ENCODE measurements at places on chromosomes 7 and 10.
A peak's percentile ranks its signal among the peaks of the same experiment; 100 is the strongest.

GRCh38 chr10:129871966-129872365 is 92.1 kb downstream of the EBF3 start:
- DNase-seq, result no peak

DNA sequence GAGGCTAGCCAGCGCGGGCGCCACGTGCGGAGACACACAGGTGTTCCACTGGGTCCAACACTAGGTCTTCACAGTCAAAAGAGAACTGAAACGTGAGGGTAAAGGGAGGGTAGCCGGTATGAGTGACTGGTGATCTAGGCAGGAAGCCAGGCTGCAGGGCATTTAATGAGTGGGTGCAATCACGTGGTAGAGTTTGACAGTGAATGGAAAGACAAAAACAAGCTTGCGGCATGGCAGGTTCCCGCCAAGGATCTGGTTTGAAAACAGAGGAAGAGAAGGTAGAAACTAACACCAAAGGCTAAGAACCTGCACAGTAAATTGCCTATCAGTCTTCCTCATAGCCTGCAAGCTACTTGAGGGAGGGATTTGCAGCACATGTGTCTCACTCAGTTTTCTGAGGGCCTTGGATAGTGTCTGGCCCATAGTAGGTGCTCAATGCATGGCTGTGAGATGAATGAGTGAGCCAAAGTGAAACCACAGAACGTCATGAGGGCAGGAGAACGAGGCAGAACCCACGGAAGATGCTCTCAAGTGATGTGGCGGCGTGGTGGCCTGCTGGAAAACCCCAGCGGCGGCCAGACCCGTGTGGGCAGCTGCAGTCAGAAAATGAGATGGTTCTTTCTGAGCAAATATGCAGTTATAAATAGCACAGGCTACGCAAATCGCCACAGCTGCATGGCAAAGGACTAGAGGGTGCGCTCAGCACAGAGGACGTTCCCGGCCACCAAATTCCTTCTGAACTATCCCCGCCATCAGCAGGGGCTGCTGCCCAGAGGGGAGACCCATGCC is 183.6 kb upstream of the NFE2L3 start:
- DNase-seq, result no peak

GRCh38 chr7:28355635-28356319 is 56.5 kb upstream of the CREB5 start:
- DNase-seq, result no peak

DNA sequence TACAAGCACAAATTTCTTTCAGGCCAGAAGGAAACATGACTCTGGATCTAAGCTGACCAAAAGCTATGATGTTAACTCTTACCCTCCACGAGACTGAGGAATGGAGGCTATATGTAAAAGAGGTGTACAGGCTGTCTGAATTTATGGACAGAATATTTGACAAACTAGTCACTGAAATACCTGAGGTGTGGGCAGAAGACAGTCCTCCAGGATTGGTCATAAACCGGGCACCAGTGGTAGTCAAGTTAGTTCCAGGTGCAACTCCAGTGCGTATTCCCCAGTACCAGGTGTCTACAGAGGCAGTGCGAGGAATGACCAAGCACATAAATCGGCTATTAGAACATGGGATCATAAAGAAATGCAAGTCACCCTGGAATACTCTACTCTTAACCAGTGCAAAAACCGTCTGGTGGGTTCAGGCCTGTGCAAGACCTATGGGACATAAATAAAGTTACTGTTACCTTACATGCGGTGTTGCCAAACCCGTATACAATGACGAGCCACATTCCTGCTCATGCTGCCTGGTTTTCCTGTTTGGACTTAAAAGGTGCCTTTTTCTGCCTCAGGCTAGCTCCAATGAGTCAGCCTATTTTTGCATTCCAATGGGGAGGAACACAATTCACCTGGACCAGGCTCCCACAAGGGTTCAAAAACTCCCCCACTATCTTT is 6.7 kb upstream of the CYREN start:
- no peak for DNase-seq

GRCh38 chr10:79932841-79933379 is 16.0 kb downstream of the SFTPD start:
- no peak for DNase-seq

DNA sequence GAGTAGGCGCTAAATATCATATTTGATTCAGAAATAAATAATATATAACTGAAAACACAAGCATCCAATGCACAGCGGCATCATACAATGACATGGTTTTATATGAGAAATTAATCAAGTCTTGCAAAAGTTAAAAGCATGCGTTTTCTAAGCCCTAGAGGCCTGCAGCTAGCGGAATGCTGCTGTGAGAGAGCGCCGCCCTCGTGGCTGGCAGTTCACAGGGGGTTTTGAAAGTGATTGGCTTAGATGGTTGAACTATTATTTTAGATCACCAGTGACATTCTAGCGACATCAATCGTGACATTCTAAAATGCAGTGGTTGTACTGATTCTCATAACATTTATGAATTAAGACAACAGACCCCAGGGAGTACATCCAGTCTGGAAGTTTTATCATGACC is 235.2 kb upstream of the MGMT start:
- no peak for DNase-seq

- DNase-seq, result no peak
Measured at GRCh38 chr10:19730907-19731217, 85.4 kb upstream of the PLXDC2 start.

DNA sequence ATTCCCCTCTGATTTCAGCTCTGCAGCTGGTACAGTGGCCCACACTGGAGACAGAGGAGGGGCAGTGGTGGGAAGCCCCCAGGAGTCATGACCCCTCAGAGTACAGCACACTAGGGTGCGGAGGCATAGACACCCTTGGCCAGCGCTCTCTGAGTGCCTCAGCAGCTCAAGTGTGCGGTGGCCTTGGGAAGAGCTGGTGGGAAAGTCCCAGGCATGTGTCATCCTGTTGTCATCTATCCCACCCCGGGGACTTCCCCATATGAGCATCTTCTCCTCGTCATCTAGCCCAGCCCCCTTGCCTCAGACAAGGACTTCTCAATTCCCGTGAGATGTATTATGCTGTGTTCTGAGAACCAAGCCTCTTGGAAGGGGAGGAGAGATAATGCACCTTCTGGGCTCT is 15.6 kb upstream of the PPIF start:
- DNase-seq, result no peak

- DNase-seq, result no peak
Measured at GRCh38 chr10:75050149-75050919, 61.1 kb upstream of the SAMD8 start.

GRCh38 chr10:8369666-8370065 is 315.2 kb downstream of the GATA3 start:
- no peak for DNase-seq

DNA sequence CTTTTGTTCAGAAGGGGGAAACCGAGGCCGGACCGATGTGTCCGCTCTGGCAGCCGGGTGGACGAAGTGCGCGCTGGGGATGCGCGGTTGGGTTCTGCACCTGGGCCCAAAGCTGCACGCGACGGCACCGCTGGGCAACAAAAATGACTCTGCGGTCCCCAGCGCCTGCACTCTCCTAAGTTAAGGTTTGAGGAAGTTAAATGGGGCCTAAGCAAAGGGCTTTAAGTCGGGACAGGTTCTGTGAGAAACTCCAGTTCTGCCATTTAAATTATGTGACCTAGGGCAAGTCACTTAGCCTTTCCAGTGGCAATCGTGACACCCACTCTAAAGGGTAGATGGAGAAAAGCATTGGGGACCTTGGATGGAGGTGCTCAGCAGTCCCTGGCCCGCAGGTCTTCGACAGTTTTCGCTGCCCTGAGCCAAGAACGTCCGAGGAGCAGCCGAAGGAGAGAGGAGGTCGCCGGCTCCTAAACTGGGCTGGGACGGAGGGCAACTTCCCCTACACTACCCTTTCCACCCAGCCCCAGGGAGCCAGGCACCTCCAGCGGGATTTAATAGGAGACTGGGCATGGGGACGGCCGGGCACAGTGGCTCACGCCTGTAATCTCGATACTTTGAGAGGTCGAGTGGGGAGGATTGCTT is 534 bp upstream of the ACBD5 start:
- DNase-seq, result no peak

- DNase-seq, result no peak
Measured at GRCh38 chr7:76049295-76049694, 1.4 kb downstream of the MDH2 start.

GRCh38 chr7:11699666-11700065 is 132.3 kb downstream of the THSD7A start:
- DNase-seq, result no peak

GRCh38 chr7:374706-375311 is 84.8 kb downstream of the FOXL3 start:
- DNase-seq, result no peak

GRCh38 chr7:123548406-123548805 is 9.2 kb downstream of the NDUFA5 start:
- no peak for DNase-seq

GRCh38 chr7:157097569-157097968 is 41.2 kb upstream of the UBE3C start:
- DNase-seq, result no peak

DNA sequence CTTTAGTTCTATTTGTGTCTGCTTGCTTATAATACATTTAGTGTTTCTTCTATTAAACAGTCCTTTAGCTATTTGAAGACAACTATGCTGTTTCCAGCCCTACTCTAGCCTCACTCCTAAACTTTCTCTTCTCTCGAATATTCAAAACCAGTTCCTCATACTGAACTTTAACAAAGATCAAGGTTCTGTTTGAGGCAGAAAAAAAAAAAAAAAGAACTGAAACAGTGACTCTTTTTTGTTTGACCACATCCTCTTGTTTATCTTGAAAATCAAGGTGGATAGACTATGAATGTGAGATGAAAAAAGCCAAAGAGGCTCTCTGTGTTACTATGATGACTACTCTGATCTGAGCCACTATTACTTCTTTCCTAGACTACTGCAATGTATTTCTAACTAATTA is 154.3 kb downstream of the ZNF365 start:
- DNase-seq, result no peak

- DNase-seq, result no peak
Measured at GRCh38 chr10:71262027-71262426, 49.7 kb downstream of the UNC5B start.

- DNase-seq, result no peak
Measured at GRCh38 chr10:101774589-101775272, 1.2 kb downstream of the FGF8 start.

- no peak for DNase-seq
Measured at GRCh38 chr10:43257347-43258210, 9.3 kb downstream of the RASGEF1A start.

DNA sequence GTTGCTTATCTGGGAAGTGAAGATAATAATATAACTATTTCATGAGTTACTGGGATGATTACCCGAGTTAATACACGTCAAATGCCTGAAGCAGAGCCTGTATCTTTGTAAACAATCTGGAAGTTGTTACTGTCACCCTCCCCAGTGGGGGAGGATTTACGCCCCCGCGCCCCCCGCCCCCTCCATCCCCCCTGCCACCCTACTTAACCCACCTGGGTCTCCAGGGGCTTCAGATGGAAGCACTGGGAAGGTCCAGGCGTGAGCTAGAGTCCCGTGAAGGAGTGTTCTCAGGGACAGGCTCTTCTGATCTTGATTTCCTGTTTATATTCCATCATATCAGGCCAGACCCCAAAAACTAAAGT is 691 bp upstream of the PPA1 start:
- no peak for DNase-seq

DNA sequence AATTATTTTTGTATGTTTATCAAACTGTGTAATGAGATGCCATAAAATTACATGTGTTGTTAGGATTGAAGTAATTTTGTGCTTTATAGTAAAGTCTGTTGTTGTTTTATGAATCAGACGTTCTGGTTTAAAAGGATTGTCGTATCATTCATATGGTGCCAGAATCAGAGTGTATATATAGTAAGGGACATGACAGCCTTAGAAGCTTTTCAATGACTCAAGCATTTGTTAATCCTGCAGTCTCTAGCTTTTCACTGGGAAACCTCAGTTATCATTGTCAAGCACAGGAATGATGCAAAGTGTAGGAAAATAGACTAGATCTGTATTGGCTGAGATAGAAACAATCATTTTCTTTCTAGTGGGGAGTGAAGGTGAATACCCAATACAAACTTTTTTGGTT is 57.5 kb downstream of the TRRAP start:
- no peak for DNase-seq

DNA sequence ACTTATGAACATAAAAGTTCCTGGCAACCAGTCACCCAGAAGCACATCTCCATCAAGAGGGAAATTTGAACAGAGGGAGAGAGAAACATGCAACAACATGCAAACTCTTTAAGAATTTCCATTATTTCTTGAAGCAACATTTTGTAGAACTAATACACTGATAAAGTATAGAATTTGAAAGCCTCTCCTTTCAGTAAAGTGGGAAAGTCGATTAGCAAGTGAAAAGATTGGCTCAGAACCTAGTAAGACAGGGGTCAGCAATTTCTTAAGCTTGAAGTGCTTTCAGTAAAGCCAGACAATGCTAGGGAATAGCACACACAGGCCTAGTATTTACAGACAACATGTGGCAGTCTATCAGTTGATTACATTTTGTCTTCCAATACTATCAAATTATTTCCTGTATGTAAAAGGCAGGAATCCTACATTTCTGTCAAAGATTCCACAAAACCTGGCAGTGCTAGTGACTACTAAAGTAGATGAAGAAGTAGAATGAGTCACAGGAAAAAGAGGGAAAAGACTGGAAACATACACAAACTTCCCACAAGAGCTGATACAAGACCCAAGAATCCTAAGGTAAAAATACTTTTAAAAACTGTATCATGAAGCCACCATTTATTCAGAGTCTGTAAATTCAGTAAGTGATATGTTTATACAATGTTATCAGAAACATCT is 25.2 kb downstream of the DNAJC1 start:
- DNase-seq, result no peak

GRCh38 chr10:68601501-68602265 is 41.5 kb downstream of the TET1 start:
- DNase-seq, result no peak

- DNase-seq, result no peak
Measured at GRCh38 chr10:110527731-110528171, 30.0 kb downstream of the DUSP5 start.

DNA sequence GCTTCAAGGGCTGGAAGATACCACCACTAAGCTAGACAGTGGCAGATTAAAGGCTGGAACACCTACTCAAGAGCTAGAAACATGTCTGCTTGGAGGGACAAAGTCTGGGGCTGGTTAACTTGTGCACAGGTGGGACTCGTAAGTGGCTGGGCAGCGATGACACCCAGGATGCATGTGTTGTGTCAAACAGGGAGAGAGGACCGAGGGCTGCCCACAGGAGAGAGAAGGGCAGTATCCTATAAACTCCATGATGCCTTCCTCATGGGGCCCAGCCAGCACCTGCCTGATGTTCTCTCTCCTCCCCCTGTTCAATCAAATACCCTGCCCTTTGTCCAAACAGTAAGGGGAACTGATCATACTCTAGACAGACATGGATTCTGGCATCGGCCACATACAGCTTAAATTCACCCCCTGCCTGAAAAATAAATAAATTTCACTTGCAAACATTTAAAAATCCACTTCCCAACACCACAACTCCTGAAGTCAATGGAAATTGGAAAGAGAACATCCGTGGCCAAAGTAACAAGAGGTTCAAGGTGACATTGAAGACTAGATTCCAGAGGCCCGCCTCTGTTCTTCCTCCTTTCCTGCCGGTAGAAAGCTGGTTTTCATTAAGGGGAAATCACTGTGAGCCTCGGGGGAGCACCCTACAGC is 50.6 kb downstream of the CHST15 start:
- DNase-seq, result no peak

- peak; percentile 41 for DNase-seq
Measured at GRCh38 chr7:151472644-151473380, 32.9 kb upstream of the CRYGN start.

GRCh38 chr10:23146258-23146657 is 45.9 kb upstream of the PTF1A start:
- DNase-seq, result no peak

- no peak for DNase-seq
Measured at GRCh38 chr10:97388152-97388551, 13.0 kb downstream of the RRP12 start.

- DNase-seq, result peak; percentile 10
Measured at GRCh38 chr10:69004821-69005220, 16.2 kb downstream of the KIFBP start.
